BJ (cell line): ENCODE measurements at places on chromosomes 1 and 21.

GRCh38 chr1:228737601-228738041 lies 2.3 kb downstream of the RHOU start:
- no peak for DNase-seq

DNA sequence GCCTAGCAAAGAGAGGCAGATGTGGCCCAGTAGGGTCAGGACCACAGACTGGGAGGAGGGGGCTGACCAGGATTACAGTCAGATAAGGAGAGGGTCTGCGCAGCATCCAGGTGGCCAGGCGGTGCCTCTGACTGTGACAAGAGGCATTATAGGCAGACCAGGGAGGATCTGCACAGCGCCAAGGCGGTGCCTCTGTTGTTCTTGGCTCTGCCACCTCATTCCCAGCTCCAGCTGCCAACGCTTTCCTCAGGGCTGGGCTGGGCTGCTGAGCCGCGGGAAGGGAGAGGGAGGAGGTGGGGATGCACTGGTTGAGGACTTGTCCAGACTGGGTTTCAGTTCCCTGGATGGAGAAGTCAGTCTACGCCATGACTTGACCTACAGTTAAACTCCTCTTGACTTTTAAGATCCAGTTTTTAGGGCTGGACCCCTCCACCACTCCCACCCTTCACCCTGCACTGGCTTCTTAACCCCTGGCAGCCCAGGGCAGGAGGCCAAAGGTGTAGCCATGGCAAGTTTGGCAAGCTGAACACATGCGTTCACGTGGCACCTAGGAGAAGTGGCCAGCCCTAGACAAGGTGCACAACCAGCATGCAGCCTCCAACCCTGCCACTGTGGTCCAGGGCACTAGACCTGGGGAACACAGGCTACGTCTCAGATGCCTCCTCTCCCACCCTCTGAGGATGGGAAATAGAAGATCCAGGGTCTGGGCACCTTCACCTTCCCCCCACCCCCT lies 4.5 kb upstream of the CRABP2 start:
- no peak for DNase-seq

DNA sequence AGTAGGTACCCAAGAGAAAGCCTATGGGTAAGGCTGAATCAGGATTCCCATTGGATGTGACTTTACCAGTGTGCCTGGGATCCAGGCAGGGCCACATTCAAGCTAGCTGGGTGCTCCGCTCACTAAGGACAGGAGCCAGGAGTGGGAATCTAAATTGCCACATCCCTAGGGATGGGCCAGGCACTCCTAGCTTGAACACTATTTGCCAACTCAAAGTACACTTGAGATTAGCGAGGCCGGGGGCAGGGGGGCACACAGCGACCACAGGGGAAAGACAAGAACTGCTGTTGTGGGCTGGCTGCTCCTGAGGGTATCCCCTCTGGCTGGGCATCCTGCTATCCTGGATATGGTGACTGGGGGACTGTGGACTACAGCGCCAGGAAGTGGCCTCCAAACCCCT lies 4.3 kb downstream of the SLC45A3 start:
- no peak for DNase-seq

GRCh38 chr1:85606414-85606800 lies 25.8 kb downstream of the CCN1 start:
- DNase-seq = no peak

- DNase-seq = no peak
Measured at GRCh38 chr1:234484218-234484617, 5.2 kb upstream of the TARBP1 start.

GRCh38 chr1:206472886-206473285 lies 2.6 kb downstream of the IKBKE start:
- no peak for DNase-seq

DNA sequence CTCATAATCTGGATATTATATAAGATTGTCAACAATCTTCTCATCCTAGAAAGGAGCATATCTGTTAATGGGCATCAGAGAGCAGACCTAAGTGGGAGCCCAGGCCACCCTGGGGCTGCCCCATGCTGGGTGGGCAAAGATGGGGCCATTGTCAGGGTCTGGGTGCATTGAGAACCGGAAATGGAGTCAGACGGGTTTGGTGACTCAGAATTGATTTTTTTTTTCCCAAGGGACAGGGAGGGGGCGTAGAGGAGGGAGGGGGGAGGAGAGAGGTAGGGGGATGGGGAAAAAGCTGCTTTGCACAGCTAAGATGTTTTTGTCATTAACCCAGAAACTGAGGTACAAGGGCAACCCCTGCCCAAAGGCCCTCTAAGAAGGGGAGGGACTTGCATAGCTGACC lies 1.3 kb downstream of the ATXN7L2 start:
- no peak for DNase-seq

DNA sequence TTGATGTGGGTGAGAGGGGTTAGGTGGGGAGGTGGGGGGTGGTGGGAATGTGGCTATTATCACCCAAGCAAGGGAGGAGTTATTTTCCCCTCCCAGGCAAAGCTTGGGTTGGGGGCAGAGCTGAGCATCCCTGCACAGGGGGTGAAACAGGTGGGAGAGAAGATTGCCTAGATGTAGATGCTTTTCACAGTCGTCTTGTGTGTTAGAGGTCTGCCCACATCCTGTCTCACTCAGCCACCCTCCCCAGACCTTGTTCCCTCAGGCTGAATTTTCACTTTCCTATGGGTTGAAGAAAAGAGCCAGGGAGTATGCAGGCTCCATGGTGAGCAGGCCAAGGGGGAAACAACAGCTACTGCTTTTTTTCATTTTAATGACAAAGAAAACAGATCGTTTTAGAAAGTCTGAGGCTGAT lies 223.5 kb downstream of the KIF26B start:
- DNase-seq = no peak

GRCh38 chr1:146019231-146020057 lies 2.1 kb downstream of the HJV start:
- no peak for DNase-seq

- no peak for DNase-seq
Measured at GRCh38 chr1:61012341-61012761, 70.0 kb upstream of the NFIA start.

GRCh38 chr1:224535641-224536040 lies 80.5 kb upstream of the CNIH3 start:
- no peak for DNase-seq

- peak; percentile 92 for DNase-seq
Measured at GRCh38 chr1:12549460-12550349, 68.3 kb downstream of the DHRS3 start.

GRCh38 chr1:65039508-65039907 lies 73.2 kb upstream of the JAK1 start:
- DNase-seq = no peak

DNA sequence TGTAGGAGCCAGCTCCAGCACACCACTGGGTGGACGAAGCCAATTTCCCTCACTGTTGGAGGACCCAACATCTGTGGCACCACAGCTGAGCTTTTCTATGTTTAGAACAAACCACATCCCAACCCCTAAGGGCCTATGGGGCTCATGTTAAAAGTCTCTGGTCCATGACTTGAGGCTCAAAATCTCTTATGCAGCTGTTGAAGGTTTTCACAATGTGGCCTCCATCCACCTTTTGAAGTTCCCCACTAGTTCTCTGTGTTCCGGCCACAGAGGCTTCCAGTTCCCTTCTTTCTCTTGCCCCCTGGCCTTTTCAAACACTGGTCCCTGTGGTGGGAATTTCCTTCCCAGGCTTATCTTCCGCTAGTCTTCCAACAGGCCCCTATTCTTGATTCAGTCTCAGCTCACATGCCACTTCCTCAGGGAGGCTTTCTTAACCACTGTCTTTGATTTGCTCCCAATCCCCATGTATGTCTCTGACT lies 3.9 kb upstream of the IFNLR1 start:
- DNase-seq = no peak

GRCh38 chr1:74713849-74714248 lies 19.0 kb downstream of the CRYZ start:
- no peak for DNase-seq

GRCh38 chr1:117112047-117112717 lies 9.4 kb downstream of the TRIM45 start:
- no peak for DNase-seq

DNA sequence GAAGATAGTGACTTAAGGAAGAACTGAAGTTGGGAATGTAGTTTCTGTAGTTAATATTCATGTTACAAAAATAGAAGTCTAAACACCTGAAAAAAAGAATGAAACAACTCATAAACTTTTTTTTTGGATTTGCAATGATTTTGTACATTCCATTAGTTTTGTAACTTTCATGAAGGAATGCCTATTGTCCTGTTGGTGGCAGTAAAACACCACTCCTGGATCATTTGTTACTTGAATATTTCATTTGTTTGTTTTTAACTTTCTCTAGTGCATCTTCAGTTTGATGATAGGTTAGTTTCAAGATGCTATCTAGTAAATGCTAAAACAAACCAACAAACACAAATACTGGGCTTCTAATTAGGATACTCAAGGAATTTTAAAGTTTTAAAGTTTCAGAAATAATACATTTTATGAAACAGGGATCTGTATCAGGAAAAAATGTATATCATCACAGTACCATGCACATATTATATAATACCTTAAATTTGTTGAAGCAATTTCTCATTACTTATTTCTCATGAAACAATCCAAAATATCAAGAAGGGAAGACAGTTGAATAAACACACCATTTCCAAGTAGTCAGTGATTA lies 229.7 kb upstream of the CACYBP start:
- peak; percentile 18 for DNase-seq

GRCh38 chr21:31693222-31693621 lies 33.7 kb downstream of the SOD1 start:
- DNase-seq = no peak

DNA sequence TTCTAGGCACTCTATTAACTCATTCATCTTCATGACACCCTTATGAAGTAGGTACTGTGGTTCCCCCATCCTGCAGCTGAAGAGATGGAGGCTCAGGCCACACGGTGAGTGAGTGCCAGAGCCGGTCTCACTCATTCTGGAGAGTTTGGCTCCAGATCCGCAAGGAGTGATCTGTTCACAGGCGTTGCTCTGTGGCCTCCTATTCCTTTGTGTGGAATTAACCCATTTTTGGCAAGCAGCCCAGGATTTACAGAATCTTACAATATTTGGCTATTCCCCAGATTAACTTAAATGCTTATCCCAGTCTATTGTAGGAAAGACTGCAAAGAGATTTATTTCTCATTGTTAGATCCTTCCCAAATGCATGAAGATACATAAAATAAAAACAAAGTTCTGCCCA lies 29.6 kb downstream of the KIAA0040 start:
- DNase-seq = no peak

DNA sequence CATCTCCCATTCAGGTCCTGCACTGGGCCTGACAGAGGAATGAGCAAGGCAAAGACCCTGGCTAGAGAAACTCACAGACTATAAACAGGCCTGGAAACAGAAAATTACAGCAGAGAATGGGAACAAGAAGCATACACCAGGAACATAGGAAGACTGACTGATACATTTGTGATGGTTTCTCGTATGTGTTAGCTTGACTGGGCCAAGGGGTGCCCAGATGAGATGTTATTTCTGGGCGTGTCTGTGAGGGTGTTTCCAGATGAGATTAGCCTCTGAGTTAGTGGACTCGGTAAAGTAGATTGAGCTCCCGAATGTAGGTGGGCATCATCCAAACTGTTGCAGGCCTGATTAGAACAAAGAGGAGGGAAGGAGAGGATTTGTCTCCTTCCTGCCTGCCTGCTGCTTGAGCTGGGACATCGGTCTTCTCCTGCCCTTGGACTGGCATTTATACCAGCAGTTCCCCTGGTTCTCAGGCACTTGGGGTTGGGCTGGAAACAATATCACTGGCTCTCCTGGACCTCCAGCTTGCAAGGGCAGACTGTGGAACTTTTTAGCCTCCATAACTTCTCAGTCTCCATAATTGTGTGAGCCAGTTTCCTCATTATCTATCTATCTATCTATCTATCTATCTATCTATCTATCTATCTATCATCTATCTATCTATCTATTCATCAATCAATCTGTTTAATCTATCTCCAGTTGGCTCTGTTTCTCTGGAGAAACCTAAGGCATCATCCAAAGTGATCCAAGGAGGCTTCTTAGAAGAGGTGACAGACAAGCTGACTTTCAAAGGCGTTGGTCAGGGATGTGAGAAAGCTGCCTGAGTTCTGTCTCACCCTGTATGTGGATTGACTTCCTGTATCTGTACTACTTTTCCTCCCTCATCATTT lies 9.7 kb upstream of the FOXO6 start:
- no peak for DNase-seq

DNA sequence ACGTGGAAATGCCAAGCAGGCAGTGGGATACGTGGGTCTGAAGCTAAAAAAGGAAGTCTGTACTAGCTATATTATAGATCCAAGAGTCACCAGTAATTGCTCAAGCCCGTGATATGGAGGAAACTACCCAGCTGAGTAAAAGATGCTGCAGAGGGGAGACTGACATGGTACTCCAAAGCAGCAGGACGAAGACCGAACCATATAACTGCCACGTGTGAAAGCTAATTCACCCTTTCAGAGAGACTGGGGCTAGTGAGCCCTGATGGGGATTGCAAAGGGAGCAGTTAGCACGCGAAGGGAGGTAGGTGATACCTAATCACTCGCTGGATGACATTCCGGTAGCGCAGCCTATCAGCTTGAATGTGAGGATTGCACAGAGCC lies 316 bp downstream of the AP4B1 start:
- DNase-seq = no peak

- DNase-seq = no peak
Measured at GRCh38 chr1:153380711-153381110, 5.3 kb upstream of the S100A12 start.

GRCh38 chr1:58887059-58887458 lies 103.2 kb upstream of the JUN start:
- no peak for DNase-seq

- no peak for DNase-seq
Measured at GRCh38 chr1:228988664-228989063, 253.4 kb downstream of the RHOU start.

DNA sequence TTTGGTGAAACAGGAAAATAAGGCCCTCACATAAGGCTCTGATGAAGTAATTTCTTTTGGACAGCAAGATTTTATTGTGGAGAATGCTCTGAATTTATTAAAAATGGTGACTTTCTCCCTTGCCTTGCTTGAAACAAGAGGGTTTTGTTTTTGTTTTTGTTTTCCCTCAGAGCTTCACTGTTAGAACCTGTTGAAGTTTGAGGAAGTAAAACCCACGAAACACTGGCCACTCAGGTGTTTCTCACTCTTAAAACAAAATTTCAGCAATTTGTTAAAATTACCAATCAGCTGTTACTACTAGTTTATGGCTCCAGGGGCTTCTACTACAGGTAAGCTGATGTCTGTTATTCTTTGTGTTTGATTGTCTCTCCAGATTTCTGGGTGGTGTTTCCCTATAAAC lies 112.6 kb upstream of the B3GALT2 start:
- no peak for DNase-seq

GRCh38 chr1:198465201-198466144 lies 75.0 kb downstream of the ATP6V1G3 start:
- DNase-seq = peak; percentile 32

DNA sequence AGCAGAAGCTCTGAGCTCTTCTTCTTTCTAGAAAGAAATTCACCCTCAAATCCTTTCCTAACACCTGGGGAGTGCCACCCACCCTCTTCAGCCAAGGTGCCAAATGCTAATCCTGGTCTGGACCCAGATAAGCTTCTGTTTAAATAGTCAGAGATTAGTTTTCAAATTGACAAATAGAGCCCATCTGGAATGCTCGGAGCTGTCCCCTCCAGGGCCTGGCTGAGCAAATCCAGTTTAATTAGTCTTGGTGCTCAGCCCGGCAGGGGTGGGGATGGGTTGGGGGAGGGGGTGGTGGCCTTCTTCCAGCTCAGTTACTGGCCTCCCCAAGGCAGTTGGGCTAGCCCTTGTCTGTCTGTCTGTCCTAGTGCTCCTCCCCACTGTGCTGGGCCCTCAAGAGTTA lies 269.5 kb downstream of the GRIK3 start:
- no peak for DNase-seq

GRCh38 chr1:64090436-64090835 lies 113.0 kb upstream of the UBE2U start:
- no peak for DNase-seq

- no peak for DNase-seq
Measured at GRCh38 chr1:7616076-7616832, 154.8 kb upstream of the VAMP3 start.
